Activated CD4-positive, alpha-beta T cell treated with anti-CD3 and anti-CD28 coated beads for 36 hours (primary cell): ENCODE measurements at places on chromosomes 4 and X.

- DNase-seq: peak; percentile 52
- H3K4me3 ChIP-seq: peak overlapping the region; percentile 80
- peaks cover 55% of the 10 kb centered on the region for H3K4me1 ChIP-seq
- peaks cover 6% of the 10 kb centered on the region for H3K36me3 ChIP-seq
- no peaks in the 10 kb centered on the region for H3K27me3 ChIP-seq
Observed at GRCh38 chrX:19886883-19887531, 393 bp downstream of the SH3KBP1 start.

DNA sequence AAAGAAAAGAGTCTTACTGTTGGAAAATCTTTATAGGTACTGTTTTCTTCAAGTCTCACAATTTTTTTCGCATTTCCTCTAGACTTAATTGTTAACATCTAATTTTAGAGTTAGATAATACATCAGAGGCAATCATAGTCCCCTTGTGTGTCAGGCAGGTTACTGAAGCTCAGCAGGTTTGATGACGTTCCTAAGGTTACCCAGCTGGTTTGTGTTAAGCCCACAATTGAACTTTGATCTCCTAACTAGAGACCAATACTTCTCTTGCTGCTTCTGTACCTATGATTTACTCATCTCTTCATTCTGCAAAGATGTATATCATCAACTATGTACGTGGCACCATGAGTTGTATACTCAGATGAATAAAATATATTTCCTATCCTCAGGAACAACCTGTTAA is 131.6 kb upstream of the STIM2 start:
- no peaks in the 10 kb centered on the region for H3K27me3 ChIP-seq
- peaks cover 11% of the 10 kb centered on the region for H3K4me1 ChIP-seq
- H3K4me3 ChIP-seq: no peak overlapping the region
- H3K27ac ChIP-seq: no peak overlapping the region

DNA sequence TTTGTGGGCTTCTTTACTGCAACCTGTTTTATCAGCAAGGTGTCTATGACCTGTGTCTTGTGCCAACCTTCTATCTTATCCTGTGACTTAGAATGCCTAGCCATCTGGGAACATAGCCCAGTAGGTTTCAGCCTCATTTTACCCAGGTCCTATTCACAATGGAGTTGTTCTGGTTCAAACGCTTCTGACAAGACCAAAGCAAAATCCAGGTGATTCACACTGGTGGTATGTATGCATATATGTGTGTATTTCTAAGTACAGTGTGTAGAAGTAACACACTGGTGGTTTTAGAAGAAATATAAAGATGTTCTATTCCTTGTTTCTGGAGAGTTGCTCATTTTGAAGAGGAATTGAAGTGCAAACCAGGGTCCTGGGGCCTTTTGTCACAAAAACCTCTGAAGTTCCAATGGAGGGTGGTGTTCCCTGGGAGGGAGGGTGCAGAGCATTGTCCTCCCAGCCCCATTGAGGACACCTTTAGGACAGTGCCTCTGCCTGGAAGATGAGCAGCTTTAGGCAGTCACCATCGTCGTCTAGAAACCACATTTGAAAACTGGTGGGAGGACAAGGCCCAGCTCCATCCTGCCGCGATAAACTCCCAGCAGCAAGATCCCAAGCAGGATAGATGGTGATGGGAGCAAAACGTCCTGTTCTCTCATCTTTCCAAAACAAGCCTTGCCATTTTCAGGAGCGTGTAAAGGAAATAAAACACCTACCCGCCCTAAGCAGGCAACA is 191.4 kb downstream of the TSPAN5 start:
- no peak for DNase-seq
- peaks cover 21% of the 10 kb centered on the region for H3K36me3 ChIP-seq
- no peak overlapping the region for H3K4me3 ChIP-seq
- no peaks in the 10 kb centered on the region for H3K27me3 ChIP-seq
- H3K4me1 ChIP-seq: peaks cover 23% of the 10 kb centered on the region

DNA sequence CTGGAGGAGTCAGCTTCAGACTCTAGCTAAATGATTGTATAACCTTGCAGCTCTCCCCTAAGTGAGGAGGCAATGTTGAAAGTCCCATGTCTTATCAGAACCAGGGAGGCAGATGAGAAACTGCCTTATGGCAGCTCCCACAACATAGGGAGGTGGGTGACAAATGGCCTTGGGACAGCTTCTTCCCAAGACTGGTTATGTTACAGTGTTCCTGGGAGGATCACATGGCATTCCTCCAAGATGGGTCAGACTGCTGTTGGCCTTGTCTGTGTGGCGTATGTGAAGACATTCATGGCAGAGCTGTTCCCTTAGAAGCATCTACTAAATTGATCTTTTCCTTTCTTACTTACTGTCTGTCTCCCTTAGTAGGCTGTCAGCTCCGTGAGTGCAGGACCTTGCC is 42.0 kb downstream of the HPRT1 start:
- no peaks in the 10 kb centered on the region for H3K27me3 ChIP-seq
- no peak for DNase-seq
- H3K27ac ChIP-seq: no peak overlapping the region
- peaks cover 31% of the 10 kb centered on the region for H3K36me3 ChIP-seq
- H3K4me1 ChIP-seq: no peaks in the 10 kb centered on the region

GRCh38 chrX:87755493-87755892 is 237.9 kb downstream of the KLHL4 start:
- H3K27ac ChIP-seq: no peak overlapping the region
- no peaks in the 10 kb centered on the region for H3K4me1 ChIP-seq
- no peaks in the 10 kb centered on the region for H3K27me3 ChIP-seq
- no peak for DNase-seq
- no peak overlapping the region for H3K4me3 ChIP-seq

GRCh38 chrX:111131572-111131971 is 35.6 kb downstream of the PAK3 start:
- DNase-seq: no peak
- no peaks in the 10 kb centered on the region for H3K36me3 ChIP-seq
- no peak overlapping the region for H3K4me3 ChIP-seq

- H3K27ac ChIP-seq: no peak overlapping the region
- peaks cover 2% of the 10 kb centered on the region for H3K27me3 ChIP-seq
- no peak overlapping the region for H3K4me3 ChIP-seq
- H3K36me3 ChIP-seq: no peaks in the 10 kb centered on the region
Observed at GRCh38 chrX:96435378-96436035, 249.1 kb upstream of the DIAPH2 start.
